ENCODE measurements at places on chromosomes 11 and 22.

DNA sequence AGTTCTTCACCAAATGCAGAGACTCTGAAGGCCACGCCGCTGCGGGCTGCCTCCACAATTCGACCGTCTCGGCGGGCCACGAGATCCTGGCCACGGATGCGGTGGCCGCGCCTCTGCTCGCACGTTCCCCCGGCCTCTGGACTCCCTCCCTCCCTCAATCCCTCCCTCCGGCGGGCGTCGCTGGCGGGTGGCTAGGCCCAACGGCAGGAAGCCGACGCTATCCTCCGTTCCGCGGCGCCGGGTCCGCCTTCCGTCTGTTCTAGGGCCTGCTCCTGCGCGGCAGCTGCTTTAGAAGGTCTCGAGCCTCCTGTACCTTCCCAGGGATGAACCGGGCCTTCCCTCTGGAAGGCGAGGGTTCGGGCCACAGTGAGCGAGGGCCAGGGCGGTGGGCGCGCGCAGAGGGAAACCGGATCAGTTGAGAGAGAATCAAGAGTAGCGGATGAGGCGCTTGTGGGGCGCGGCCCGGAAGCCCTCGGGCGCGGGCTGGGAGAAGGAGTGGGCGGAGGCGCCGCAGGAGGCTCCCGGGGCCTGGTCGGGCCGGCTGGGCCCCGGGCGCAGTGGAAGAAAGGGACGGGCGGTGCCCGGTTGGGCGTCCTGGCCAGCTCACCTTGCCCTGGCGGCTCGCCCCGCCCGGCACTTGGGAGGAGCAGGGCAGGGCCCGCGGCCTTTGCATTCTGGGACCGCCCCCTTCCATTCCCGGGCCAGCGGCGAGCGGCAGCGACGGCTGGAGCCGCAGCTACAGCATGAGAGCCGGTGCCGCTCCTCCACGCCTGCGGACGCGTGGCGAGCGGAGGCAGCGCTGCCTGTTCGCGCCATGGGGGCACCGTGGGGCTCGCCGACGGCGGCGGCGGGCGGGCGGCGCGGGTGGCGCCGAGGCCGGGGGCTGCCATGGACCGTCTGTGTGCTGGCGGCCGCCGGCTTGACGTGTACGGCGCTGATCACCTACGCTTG, at the start of gene FUT4:
Gene FUT4, plus strand, starts transcription at position 227 of the 951 bp plus-strand sequence. Its CDS starts 213 bp downstream, at position 440.
- DNase-seq = peak; percentile 84

DNA sequence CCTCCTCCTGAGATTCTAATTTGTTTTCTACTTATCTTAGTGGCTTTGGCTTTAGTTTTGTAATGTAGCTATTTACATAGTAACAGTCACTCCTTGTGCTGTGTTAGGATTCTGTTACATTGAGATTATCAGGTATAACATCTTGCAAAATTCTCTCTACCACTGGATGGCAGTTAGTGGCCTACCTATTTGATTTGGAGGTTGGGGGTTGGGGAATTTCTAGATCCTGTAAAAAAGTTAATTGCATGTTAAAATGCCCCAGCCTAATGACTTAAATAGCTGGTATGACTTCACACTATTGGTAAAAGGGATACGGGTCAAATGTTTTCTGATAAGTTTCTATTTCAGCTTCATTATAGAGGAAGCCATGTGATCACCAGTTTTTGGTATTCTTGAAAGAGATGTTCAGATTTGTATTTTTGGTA, 2.8 kb downstream of the GRK3 start:
- DNase-seq = no peak

DNA sequence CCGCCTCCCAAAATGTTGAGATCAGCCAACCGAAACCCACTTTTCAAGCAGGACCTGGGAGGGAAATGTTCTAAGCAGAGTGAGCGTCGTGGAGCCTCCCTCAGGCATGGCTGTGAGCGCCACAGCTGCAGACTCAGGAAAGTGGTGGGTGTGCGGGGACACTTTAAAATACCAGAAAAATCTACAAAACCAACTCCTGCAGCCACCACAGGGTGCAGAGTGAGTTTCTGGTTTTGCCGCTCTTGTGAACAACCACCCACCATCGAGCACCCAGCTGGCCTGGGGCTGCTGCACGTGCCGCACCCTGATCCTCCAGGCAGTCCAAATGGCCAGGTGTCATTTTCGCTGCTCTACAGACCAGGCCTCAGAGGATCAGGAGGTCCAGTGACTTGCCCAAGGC, 46.9 kb downstream of the CELSR1 start:
- DNase-seq = no peak

- no peak for DNase-seq
These were observed 2.0 kb upstream of the L3MBTL2 start for GRCh38 chr22:41203118-41203517.

DNA sequence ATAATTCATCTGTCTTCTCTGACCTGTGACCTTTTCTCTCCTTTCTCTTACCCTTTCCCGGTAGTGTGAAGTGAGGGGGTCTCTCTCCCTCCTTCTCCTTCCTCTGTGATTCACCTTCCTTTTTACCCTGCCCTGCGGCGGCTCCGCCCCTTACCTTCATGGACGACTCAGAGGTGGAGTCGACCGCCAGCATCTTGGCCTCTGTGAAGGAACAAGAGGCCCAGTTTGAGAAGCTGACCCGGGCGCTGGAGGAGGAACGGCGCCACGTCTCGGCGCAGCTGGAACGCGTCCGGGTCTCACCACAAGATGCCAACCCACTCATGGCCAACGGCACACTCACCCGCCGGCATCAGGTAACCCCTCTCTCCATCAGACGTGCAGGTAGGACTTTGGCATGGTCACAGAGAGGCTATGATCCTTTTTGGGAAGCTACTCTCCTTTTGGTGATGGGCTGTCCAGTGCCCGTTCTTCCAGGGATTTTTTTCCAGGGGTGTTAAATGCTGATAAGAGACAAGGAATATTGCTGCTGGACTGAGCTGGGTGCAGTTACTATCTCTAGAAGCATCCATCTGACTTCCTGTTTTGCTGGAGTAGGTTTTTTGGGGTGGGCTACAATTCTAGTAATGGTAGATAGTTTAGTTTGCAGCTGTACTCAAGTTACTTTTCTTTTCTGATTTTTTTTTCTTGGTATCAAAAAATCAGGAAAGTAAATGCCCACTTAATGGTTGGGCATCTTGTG, 29.9 kb downstream of the CTNND1 start:
- no peak for DNase-seq

DNA sequence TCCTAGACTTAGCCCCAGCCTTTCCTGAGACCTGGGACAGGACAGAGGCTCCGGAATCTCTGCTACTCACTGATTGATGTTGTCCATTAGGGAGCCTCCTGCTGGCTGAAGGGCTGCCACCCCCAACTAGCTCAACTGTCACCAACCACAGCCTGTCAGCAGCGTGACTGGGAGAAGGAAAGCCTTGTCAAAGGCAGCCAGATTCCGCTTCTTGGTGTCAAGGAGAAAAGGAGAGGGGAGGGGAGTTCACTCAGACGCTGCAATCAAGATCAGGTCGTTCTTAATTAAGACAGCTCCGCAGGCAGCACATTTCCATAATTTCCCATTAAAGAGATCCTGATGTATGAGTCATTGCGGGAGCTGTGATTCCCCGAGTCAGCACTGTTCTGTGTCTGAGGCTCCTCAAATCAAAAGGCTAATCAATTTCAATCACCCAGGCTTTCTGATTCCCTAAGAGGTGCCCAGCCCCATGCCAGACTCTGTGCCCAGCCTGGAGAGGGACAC, 152.8 kb upstream of the ZBED5 start:
- no peak for DNase-seq

DNA sequence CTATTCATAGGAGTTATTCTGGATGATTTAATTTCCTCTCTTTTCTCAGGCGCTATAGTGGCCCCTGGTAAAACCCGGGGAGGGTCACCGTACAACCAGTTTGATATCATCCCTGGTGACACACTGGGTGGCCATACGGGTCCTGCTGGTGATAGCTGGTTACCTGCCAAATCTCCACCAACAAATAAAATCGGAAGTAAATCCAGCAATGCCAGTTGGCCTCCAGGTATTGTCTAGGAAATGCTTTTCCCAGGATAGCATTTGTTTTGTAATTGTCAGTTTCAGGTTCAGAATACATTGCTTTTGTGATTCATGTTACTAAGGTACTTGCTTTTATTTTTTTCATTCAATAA, 35.6 kb upstream of the ADSL start:
- DNase-seq = peak; percentile 23

DNA sequence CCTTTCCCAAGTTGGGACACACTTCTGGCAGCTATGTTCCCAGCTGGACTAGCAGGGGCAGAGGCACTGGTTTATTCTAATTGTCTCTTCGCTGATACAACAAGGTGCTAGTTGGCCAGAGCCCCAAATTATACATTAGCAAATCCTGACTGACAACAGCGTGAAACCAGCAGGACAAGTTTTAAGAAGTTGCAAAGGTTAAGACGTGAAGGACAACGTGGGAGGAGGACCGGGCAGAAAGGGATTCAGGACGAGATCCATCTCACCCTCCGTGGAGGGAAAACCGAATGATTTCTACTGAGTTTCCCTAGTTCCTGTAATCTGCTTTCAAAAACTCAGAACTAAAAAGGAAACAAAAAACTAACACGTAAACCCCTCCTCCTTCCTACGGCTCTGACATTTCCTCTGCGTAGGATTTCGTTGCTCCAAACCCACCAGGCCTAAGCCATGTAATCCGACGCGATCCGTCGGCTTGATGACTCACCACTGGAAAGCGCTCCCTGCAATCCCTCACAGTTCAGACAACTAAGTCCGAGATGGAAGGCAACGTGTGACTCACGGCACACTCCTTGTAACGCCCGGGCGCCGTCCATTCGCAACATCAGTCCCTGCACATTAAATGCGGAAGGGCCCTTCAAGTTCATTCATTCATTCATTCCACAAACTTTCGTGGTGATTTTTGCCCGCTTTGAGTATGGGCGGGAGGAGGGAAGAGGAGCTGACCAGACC, 703 bp downstream of the POGLUT3 start:
- peak; percentile 85 for DNase-seq

GRCh38 chr11:57276169-57276970, 39.3 kb upstream of the APLNR start:
- no peak for DNase-seq

GRCh38 chr11:1008803-1009145, 27.7 kb downstream of the MUC6 start:
- no peak for DNase-seq

GRCh38 chr11:15222777-15223176, 108.1 kb downstream of the INSC start:
- no peak for DNase-seq

- no peak for DNase-seq
These were observed 11.0 kb upstream of the CERK start for GRCh38 chr22:46748908-46749675.

DNA sequence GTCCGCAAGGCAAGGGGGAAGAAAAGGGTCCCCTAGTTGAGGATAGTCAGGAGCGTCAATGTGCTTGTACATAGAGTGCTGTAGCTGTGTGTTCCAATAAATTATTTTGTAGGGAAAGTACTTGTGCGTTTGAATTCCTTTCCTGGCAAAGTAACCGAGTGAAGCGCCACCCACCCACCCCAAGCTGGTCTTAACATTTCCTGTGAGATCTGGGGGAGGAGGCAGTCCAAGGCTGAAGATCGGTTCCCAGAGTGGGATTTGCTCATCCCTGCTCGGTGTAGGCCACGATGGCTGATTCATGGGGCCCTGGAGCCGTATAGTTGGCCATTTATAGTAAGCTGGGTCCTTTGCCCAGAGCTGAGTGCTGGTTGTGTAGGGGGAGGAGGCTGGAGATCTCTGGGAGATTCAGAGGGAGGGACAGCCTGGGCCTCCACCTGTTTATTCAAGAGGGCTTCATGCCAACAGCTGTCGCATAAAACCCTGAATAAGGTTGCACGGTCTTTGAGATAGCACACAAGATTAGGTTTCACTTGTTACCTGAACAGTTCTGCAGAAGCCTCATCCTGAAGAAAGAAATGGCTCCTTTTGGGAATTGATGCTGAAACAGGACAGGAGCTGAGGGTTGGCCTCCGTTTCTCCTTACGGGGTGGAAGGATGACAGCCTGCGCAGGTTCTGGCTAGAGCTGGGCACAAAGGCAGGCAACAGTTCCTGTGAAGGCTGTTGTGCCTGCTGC, 2.4 kb downstream of the ATF4 start:
- peak; percentile 57 for DNase-seq

- no peak for DNase-seq
These were observed 38.7 kb downstream of the SYT13 start for GRCh38 chr11:45247433-45247832.

DNA sequence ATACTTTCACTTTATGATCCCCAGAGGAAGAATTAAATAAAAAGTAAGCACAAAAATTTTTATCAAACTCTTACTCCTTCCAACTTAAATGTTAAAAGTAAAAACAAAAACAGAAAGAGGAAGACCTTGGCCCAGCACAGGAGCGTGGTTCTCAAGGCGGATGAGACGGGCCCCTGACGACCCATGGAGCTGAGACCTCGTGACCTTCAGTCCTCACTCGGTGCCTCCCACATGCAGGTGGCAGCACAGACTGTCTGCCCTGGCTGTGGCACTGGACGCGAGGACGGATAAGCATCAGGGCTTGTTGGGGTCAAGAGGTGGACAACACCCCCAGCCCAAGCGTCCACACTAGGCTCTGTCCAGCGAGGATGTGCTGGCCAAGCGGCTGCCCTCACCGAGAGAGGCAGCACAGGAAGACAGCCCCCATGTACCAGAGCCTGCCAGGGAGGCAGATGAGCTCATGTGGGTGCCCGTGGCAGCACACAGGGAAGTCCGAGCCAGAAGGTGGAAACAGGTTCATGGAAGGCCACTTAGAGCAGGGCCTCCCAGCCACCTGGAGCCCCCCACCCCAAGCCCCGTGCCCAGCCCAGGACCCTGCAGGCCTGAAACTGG, 1389.8 kb downstream of the TBC1D22A start:
- no peak for DNase-seq

DNA sequence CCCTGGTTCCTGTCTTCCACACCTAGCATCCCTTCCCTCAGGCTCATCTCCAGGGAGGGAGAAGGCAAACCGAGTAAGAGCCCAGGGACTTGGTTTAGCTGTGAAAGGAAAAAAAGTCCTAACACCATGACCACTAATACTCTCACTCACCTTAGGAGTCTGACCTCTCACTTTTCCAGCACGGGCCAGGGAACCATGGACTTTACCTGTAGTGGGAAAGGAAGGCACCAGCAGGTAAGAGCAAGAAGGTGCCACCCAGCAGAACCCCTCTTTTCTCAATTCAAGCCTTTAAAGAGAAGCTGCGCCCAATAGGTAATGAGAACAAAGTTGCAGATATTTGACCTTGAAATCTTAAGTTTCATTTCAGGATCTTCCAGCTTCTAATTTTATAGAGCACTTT, 1.1 kb downstream of the FAU start:
- no peak for DNase-seq

DNA sequence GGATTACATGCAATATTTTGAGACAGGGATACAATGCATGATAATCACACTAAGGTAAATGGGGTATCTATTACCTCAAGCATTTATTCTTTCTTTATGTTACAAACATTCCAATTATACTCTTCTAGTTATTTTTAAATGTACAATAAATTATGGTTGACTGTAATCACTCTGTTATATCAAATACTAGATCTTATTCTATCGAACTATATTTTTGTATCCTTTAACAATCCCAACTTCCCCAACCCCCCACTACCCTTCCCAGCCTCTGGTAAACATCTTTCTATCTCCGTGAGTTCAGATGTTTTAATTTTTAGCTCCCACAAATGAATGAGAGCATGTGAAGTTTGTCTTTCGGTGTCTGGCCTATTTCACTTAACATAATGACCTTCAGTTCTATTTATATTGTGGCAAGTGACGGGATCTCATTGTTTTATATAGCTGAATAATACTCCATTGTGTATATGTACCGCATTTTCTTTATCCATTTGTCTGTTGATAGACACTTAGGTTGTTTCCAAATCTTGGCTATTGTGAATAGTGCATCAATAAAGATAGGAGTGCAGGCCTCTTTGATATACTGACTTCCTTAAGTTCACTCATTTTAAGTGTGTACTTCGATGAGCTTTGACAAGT, 40.5 kb downstream of the ARHGEF12 start:
- DNase-seq = no peak

Measured in NCI-H2081 (cell line).